ENCODE measurements at places on chromosomes 7 and 10.

- no peak for DNase-seq
Observed at GRCh38 chr7:70171369-70171920, 573.2 kb downstream of the AUTS2 start.

GRCh38 chr7:139748373-139748765, 29.4 kb downstream of the HIPK2 start:
- no peak for DNase-seq

DNA sequence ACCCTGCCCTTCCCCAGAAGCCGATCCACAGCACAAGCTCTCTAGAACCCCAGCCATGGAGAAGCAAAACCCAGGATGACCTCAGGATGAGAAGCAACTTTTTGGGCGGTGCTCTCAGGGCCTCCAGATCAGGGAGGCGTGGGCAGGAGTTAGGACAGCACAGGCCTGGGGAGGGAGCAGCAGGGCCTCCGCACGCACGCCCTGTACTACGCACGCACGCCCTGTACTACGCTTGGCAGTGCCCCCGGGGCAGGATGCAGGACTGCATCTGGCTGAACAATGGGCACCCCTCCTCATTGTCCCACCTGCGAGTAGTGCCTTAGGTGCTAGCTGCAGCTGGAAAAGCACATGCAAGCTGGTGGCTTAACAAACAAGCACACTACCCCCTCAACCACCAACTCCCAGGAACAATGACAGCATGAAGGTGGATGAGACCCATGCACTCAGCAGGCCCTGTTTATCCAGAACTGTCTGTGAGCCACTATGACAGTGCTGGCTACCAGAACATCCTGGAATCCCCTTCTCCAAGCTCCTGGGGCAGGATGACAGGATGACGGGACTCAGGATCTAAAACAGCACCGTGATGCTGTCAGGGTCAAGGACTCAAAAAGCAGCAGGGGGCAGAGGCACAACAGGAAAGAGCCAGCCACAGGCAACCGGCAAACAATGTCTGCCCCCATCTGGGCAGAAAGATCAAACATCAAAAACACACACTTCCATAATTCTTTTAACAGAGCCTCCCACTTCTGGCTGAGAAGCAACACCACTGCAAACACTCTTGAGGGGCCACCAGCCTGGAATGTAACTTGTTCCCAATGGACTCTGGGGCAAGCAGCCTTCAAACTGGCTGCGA, 11.8 kb downstream of the PODXL start:
- DNase-seq = no peak

DNA sequence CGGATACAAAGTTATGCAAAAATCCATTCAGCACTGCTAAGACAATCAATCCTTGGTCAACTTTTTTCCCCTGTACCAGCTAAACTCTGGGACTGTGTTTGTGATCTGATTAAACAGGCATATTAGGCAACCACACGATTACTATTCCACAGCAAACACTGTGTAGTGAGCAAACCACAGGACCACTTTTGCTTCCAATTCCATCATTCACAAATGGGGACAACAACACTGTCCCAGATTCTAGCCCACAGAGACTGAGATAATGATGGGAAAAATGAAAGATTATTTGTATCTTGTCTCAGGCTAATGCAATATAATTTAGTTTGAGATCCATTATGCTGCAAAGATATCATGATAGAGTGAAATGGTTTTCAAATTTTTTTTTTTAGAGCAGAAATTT, 163.7 kb upstream of the AOAH start:
- no peak for DNase-seq

DNA sequence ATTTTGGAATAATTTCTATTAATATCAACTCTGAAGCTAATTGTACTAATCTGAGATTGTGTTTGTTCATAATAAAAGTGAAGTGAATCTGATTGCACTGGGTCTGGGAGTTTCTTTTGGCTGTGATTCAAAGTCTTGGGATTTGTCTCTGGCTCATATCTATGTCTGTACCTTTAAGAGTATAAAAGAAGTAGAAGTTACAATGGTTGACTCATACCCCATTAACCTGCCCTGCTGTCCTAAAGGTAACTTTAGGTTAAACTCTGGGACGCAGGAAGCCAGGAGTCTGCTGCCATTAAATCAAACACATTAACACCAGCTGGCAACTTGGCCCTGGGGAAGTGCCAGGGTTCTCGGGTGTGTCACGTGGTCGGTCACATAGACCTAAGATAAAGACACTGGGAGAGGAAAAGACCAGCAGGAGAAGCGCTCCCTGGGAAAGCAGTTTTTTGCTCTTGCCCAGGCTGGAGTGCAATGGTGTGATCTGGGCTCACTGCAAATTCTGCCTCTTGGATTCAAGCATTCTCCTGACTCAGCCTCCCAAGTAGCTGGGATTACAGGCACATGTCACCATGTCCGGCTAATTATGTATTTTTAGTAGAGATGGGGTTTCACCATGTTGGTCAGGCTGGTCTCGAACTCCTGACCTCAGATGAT, 17.8 kb downstream of the SCD start:
- DNase-seq = no peak

DNA sequence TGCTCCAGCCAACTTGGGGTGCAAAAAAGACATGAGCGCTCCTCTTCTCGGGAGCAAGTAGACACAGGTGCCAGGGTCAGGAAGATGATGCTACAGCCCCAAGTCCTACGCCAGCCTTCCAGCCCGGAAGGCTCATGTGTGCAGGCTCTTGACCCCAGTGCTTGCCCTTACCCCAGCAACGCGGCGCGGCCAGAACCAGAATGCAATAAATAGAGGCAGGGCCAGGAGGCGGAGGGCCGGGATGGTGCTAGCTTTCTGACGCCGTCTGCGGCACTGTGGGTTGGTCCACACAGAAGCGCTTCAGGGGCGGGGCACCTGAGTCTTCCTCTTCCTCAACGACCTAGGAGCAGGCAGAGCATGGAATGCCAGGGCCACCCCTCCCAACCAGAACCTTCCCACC, 15.0 kb upstream of the BAZ1B start:
- no peak for DNase-seq
